NCI-H1092 treated with DMSO at 0.1 percent for 48 hours (cell line): ENCODE measurements at places on chromosomes 2 and 18.

DNA sequence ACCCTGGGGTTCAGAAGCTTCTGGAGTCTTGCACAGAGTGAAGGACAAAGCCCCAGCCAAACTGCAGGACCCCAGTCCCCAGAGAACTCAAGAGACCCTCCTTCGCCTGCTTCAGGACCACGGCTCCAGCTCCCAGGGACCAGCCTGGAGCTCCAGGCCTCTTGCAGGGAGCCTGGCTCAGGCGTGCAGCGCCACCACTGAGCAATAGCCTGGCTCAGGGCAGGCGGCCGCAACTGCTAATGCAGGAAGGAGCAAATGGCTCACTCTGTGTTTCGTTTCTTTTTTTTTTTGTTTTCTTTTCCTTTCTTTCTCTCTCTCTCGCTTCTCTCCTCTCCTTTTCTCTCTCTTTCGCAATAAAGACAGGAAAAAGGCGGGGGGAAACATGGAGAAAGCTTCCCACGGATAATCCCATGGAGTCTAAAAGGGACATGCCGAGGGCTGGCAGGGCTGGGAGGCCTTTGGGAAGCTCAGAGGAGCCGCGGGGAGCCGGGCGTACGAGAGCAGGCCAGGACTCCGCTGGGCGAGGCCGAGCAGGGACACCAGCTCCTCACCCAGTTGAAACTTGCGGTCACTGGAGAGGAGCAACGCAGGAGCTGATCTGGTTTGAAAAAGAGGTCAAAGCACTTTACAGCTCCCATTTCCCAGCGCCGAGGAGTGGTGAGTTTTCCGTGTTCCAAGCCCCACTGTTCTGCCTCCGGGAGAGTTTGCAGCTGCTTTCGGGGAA, 244.8 kb downstream of the TWIST2 start:
- DNase-seq, result no peak

GRCh38 chr2:149561309-149561926, 26.2 kb downstream of the MMADHC start:
- peak; percentile 27 for DNase-seq

DNA sequence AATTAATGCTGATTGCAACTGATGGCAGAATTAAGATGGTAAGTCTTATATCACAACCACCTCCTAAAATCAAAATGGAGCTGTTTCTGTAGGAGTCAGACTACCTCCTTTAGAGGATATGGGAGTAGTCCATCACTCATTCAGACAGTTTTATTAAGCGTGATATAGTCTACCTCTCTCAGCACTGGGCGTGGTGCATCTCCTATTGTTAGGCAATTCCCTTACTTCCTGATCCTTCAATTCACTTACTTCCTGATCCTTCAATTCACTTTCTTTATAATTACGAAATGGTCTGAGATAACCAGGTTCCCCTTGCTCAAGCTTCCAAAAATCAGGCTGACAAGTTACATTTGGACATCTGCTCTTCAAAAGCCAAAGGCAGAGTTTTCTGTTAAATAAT, 31.9 kb downstream of the ATP8B1 start:
- DNase-seq, result no peak

DNA sequence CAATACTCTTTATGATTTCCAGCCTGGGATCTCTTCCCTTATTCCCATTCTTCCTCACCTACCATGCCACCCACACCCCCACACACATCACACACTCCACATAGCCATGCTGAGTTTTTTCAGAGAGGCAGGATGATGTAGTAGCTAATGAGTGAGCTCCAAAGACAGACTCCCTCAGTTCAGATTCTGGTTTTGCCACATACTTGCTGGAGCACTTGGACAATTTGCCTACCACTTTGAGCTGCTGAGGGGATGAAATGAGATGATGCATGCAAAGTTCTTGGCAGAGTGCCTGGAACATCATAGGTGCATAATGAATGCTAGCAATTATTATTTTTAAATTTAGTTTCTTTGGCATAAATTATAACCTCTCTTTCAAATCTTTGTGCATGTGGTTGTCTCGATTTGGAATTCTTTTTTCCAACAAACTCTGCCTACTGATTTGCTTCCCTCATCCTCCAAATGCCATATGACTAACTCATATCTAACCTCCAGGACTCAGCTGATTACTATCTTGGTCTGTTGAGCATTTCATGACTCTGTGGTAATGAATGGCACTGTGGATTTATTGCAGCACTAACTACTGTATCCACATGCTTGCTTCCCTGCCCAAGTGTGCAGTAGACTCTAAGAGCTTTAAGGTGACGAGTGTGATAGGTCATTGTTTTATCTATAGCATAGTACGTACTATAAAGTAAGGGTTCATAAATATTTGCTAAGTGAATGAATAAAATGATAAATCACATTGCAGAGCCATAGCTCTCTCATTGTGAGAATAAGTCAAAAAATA, 99.1 kb downstream of the TACR1 start:
- DNase-seq, result no peak

GRCh38 chr2:11073776-11074175, 81.5 kb upstream of the SLC66A3 start:
- no peak for DNase-seq

- DNase-seq, result no peak
Observed at GRCh38 chr18:55404832-55405465, 183.0 kb downstream of the TCF4 start.

DNA sequence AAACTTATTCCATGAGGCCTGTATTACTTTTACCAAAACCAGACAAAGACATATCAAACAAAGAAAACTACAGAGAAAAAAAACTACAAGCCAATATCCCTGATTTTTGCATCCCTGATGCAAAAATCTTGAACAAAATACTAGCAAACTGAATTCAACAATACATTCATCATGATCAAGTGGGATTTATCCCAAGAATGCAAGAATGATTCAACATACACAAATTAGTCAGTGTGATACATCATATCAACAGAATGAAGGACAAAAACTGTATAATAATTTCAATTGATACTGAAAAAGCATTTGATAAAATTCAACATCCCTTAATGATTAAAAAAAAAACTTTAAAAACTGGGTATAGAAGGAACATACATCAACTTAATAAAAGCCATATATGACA, 106.8 kb downstream of the SLC39A10 start:
- DNase-seq, result no peak

DNA sequence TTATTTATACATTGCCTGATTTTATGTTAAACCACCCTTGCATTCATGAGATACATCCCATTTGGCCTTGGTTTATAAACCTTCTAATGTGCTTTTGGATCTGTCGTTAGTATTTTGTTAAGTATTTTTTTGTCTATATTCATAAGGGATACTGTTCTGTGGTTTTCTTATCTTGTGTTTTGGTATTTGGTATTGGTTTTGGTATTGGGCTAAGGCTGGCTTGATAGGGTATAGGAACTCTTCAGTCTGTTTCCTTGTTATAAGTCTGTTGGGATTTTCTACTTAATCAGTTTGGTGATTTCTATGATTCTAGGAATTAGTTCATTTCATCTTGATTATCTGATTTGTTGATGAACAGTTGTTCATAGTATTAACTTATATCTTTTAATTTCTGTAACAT, 49.2 kb downstream of the RELCH start:
- no peak for DNase-seq

DNA sequence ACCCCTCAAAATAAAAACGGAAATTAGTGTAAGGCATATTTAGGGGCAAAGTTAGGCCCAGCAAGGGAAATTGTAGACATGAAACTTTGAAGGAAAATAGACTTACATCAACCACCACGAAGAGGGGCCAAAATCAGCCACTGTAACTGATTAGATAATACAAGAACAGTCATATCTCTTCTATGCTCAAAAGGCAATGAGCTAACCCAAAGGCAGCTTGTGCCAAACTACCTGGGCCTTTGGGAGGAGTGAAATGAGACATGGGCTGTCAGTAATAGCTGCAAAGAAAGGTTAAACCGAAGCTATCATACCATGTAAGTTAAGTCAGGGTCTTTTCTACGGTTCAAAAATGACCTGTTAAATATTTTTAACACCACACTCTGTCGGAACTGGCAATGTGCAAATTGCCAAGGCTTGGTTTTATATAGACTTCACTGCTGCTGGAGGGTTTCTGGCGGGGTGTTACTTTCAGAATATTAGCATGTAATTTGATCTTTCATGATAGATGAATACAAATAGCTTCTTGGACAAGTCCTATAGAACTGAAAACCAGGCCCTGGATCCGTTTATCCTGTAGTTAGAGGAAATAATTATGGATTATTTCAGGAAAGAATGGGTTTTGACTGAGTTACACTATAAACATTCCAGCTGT, 69.6 kb downstream of the ACVR1 start:
- DNase-seq, result no peak

DNA sequence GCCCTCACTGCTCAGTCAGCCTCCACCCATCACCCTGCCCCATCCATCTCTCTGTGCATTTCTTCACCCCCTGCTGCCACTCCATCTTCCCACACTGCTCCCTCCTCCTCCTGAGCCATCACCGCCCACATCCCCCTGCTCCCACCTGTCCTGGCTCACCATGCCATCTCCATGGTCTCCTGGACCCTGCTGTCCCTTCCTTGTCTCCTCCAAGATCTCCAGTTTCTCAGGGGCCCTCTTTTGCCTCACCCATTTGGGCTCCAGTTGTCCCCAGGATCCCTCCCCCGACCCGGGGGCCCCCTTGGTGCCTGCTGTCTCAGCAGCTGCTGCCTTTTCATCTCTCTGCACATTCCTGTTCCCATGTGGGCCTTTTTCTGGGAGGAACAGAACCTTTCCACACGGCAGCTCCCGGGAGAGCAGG, 10.6 kb downstream of the SPEG start:
- no peak for DNase-seq

DNA sequence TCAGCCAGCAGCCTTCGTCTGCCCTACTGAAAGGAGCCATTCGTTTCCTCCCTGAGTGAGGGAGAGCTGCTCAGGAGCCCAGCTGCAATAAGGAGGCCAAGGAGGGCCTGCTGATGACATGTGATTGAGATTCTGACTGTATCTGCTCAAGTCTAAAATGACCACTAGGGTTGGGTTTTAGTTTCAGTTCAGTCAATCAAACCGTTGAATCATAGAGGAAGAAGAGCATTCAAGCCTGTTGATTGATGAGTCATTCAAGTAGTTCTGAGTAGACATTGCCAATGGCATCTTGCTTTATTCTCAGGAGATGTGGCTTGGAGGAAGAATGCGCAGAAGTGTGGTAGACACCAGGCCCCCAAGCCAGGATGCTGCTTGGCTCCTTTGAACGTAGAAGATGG, 19.9 kb upstream of the BCL2L11 start:
- DNase-seq, result no peak
